Hematopoietic multipotent progenitor cell (in vitro differentiated cells): ENCODE measurements at places on chromosomes 2 and 18.

GRCh38 chr2:231050018-231050901 lies 6.4 kb upstream of the PSMD1 start:
- DNase-seq: no peak

DNA sequence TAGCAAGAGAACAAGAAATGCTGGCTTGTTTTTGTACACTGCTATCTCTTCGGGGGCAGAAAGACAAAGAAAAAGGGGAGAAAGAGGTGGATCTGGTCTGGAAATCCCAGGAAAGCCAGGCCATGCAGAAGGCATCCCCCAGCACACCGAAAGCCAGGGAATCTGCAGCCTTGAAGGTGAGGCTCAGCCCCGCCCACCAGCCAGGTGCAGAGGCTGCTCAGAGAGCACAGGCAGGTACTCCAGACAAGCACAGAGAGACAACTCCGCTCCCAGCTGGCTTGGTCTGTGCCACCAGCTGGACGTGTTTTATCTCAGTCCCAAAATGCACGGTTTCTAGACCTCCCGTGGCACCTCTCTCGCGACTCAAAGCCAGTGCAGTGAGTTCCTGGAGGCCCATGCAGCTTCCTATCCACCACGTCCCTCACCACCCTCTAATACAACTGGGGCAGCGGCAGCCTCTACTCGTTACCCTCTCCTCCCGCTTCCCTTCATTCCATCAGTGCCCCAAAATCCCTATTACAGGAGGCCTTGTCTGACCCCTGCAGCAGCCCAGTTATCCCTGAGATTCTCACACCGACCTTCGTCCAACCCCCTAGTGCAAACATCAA lies 62.8 kb downstream of the HDAC4 start:
- no peak for DNase-seq

- no peak for DNase-seq
Observed at GRCh38 chr2:133658020-133658903, 90.0 kb upstream of the NCKAP5 start.

- DNase-seq: no peak
Observed at GRCh38 chr2:107242811-107243210, 356.8 kb upstream of the ST6GAL2 start.

DNA sequence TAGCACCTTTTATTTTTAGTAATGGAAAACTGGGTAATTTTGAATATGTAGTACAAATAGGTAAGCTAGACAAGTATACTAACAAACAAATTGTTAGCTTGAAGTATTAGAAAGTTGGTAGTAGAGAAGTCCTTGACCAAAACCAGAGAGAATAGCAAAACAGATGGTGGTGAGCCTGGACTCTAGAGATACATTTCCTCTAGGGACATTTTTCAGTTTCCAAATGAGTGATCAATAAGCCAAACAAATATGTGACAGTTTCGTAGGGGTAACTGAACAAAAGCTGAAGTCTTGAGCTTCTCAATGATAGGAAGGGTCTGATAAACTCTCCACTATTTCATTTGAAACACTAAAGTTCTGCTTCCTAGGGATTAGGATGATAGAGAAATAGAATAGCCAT lies 692.0 kb upstream of the FAM98A start:
- DNase-seq: no peak

DNA sequence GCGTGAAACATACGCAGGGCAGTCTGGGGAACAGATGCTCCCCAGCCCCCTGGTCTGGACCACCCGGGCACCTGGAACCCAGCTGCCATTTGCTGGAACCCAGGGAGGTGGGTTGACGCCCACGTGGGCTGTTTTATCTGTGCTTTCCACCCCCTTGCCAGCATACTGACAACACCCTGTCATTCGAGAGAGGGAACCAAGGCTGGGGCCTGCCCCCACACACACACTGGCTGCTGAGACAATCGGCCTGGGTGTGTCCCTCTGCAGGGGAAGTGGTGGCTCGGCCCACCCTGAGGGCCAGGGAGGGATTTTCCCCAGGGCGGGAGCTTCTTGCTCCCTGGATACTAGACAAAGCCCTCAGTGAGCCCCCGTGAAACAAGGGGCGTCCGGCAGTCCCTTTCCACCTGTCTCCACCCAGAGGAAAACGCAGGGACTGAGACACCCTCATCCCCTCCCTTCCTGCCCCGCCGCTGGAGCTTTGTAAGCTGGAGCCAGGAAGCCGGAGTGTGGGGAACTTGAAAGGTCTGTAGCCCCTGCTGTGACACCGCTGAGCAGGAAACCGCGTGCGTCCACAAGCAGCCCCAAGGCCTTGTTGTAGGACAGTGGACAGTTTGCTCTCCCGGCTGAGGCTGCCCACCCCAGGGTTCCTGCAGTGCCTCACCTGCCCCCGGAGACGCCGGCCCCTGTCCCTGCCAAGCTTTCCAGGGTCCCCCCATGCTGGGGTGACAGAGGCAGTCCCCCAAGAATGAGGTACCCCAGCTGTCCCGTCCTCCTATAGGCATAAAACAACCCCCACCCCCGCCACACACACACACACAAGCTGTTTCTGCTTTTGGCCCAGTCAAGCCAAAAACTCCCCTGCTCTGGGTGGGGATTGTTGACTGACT lies 14.1 kb upstream of the KLF11 start:
- DNase-seq: peak; percentile 79

DNA sequence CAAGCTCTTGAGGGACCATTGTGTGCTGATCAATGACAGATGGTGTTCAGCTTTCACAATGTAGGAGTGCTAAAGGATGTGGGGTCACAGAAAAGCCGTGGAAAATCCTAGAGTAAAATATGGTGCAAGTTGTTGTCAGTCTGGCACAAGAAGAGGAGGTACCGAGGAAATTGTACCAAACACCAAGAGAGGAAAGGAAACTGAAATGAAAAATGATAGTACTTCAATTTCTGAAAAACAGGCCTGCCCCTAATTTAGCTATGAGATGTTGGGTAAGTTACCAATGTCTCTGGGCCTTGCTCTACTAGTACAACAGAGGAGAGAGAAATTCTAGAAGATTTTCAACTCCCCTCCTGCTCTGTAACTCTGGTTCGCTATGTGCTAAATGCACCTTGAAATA lies 78.8 kb upstream of the PELI1 start:
- no peak for DNase-seq
